Right kidney (tissue), 9 donors: ENCODE measurements at places on chromosomes 11 and 22.

GRCh38 chr11:10371926-10372641 lies 67.2 kb downstream of the ADM start:
- DNase-seq: no peak

- DNase-seq: no peak
Measured at GRCh38 chr11:13336246-13336878, 58.8 kb downstream of the BMAL1 start.

GRCh38 chr11:9789910-9790309 lies 126.0 kb downstream of the SWAP70 start:
- no peak for DNase-seq

- no peak for DNase-seq
Measured at GRCh38 chr11:7606496-7606895, 66.8 kb downstream of the CYB5R2 start.

- no peak for DNase-seq
Measured at GRCh38 chr11:95434489-95435057, 203.6 kb upstream of the SESN3 start.

GRCh38 chr11:8823174-8823742 lies 87.7 kb upstream of the AKIP1 start:
- DNase-seq: no peak

- no peak for DNase-seq
Measured at GRCh38 chr11:8258784-8259183, 4.9 kb downstream of the LMO1 start.

- DNase-seq: no peak
Measured at GRCh38 chr11:41666951-41667653, 207.7 kb upstream of the LRRC4C start.

- no peak for DNase-seq
Measured at GRCh38 chr11:24747275-24748251, 250.7 kb downstream of the LUZP2 start.

DNA sequence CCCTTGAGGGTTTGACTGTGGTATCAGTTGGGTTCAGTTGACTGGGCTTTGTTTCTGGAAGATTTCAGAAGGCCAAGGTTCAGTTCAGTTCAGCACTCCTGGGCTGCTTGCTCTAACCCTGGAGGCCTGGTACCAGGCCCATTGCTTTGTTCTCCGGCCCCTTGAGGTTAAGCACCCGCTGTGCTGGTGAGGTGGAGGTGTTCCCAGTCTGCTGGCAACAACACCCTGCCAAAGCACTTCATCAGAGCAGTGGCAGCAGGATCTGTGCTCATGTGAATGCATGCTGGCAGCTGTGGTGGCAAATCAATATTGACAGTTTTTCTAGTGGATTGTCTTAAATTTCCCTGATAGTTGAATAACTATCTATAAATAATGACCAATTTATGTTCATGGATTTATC lies 3.8 kb upstream of the SCGB1D1 start:
- no peak for DNase-seq

DNA sequence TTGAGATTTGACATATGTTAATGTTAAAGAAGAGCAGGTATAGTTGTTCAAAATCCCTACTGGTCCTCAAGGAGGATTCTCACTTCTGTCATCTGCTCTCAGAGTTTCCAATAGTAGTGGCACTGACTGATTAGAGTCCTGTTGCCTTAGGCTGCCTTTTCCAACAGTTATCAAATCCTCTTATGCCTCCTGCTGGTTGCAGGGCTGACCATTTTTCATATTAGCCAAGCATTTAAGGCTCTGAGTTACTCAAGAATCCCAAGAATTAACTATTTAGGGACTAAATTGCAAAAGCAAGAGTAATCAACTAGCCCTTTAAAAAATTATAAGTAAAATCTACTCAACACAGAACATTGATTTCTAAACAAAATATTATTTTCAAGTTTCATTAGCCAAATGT lies 212.0 kb upstream of the CHORDC1 start:
- no peak for DNase-seq
